Endothelial cell (in vitro differentiated cells): ENCODE measurements at places on chromosomes 12 and 14. TPM values are rescaled to one million over a fixed set of nuclear protein-coding genes. Genes with fewer than 3 reads are reported as not detected.
A peak's percentile ranks its signal among the peaks of the same experiment; 100 is the strongest.

The DAO gene
- total RNA-seq: 0.41 TPM

The ADSS1 gene
- total RNA-seq: 6.1 TPM

The SMOC1 gene
- 0.38 TPM for total RNA-seq

The SYNDIG1L gene
- 1.1 TPM for total RNA-seq

The POTEM gene
- not detected for total RNA-seq

The FOXN4 gene
- total RNA-seq: not detected

The JDP2 gene
- 5.1 TPM for total RNA-seq

- no peak for DNase-seq
Observed at GRCh38 chr12:108123402-108123801, 5.7 kb upstream of the WSCD2 start.

DNA sequence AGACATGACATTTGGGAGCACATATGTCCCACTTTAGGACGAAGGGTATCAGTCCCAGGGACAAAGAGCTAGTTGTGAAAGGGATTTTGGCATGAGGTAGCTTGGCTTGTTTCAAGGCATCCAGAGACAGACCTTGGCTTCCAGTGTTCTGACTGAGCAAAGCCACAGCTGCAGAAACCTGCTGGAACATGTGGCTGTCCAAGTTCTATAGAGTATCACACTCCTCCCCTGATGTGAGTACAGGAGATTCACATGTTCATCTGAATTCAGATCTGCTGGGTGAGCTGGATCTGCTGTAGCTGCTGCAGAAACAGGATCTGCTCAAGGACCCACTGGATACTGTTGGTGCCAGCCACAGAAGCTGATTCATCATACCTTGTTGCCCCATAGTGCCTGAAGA is 10.1 kb upstream of the C14orf39 start:
- no peak for DNase-seq

GRCh38 chr14:72605921-72606220 is 288.0 kb downstream of the DPF3 start:
- no peak for DNase-seq

DNA sequence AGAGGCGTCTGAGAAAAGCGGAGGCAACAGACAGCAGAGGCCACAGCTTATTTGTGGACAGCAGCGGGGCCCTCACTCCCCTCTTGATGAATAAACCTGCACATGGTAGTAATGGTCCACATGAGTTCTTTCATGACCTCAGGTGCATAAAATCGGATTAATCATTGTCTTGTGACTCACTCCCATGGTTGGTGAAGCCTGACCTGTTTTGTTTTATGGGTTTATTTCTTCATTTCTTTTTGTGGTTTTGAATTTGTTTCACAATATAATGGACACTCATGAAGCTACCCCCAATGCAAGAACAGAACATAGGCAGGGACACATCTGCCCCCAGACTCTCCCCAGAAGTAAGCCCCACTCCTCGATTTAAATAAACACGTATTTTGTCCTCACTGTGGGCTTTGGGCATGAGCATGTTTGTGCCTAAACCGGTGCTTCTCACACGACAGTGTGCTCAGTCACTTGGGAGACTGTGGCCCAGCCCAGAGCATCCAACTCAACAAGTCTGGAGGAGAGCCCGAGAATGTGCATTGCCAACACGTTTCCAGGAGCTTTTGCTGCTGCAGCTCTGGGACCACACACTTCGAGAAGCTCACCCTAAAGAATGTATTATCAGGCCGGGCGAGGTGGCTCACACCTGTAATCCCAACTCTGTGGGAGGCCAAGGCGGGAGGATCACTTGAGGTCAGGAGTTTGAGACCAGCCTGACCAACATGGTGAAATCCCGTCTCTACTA is 116.1 kb downstream of the SCARB1 start:
- DNase-seq: no peak

DNA sequence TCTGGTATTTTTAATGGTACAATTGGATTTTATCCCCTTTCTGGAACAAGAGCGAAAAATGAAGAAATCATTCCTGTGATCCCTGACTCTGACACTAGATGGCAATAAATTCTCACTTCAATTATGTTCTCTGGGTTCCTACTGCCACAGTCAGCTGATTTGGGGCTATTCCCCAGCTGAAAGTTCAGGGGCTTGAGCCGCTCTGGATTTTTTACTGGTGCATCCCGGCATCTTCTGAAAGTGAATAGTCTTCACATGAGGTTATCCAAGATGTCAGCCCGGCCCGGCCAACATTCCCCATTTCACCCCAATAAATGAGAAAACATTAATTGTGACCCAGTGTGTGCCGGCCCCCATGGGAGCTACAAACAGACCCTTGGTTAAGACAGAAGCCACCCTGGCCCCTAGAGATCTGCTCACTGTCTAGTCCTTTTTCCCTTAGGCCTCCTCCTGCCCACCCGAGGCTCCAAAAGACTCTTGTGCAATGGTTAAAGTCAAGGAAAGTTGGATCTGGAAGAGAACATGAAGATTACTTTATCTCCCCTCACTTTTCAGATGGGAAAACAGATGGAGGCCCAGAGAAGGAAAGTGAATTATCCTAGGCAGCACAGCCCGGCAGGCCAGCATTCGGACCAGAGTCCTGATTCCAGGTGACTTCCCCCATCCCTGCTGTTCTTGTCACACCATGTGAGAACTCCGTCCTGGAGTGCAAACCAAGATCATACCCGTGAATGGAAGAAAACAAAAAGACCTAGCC is 20.8 kb downstream of the CKAP4 start:
- peak; percentile 47 for DNase-seq

- DNase-seq: no peak
Observed at GRCh38 chr12:27733052-27733656, 22.5 kb downstream of the MRPS35 start.

- DNase-seq: no peak
Observed at GRCh38 chr14:32559048-32559447, 229.9 kb downstream of the AKAP6 start.

DNA sequence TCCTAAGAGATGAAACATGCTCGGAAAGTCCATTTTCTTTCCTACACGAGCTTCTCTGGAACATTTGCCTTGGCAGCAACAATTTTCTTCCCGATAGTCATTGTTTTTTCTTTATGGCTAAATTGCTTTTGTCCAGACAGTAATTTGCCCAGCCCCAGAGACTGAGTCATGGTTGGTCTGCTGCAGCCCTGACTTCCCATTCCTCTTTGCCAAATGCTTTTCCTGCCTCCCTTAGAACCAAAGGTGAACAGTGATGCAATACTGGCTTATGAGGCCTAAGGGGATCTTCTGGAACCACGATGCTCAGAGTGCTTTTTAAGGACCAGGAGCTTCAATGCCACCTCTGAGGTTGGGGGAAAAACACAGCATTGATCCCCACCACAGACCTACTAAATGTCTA is 1599.6 kb upstream of the TMEM132C start:
- no peak for DNase-seq

DNA sequence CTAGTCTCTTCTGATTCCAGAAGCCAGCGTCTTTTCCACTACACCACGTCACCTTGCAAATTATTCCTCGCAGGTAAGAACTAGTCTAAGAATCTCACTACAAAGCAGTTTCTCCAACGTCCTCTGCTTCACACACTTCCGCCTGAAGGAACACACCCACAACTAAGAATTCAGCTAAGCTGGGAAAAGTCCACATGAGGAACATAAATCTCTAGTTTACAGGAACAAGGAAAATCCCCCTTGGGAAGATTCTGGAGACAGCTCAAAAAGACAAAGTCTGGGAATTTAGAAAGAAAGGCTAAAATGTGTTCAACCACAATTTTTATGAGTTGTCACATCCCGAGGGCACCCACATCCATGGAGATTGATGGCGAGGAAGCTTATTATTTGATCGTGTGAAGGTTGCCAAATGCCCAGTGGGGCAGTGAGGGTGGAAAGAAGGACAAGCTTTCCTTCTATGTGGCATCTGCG is 780.2 kb upstream of the TBX3 start:
- DNase-seq: no peak
